Jurkat, Clone E6-1 (cell line): ENCODE measurements at places on chromosomes 12 and 14.

- no peak for DNase-seq
Measured at GRCh38 chr12:124524231-124524925, 43.0 kb downstream of the NCOR2 start.

GRCh38 chr12:108328420-108328819 is 10.7 kb downstream of the CMKLR1 start:
- no peak for DNase-seq

- no peak for DNase-seq
Measured at GRCh38 chr12:122964439-122965257, 1.6 kb downstream of the ABCB9 start.

DNA sequence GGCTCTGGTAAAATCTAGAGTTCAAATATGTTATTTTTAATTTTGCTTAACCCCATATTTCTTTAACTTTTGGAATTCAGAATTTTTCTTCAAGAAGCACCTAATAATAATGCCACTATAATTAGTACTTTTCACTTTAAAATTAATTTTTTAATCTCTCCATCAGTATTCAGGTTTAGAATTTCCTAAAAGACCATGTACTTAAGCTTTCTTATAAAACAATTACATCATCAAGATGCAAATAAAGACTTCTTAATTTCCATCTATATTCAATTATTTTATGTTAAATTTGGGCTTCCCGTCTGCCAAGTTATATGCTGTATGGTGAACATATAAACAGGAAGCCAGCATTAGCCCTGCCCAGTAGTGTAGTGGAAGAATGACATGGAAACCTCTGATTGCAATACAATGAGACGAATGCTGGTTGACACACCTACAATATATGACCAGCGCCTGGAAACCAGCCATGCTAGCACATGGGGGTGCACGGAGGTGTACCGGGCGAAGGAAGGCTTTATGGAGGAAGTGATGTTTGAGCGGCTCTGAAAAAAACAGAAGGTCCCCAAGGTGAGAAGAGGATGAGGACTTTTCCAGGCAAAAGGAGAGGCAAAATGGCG is 82.2 kb downstream of the LLPH start:
- no peak for DNase-seq

GRCh38 chr12:108442067-108442466 is 73.0 kb upstream of the FICD start:
- no peak for DNase-seq

GRCh38 chr12:112894128-112894527 is 12.6 kb upstream of the OAS1 start:
- DNase-seq: no peak

- no peak for DNase-seq
Measured at GRCh38 chr14:85688006-85688405, 158.1 kb downstream of the FLRT2 start.

- no peak for DNase-seq
Measured at GRCh38 chr12:48016373-48017020, 12.2 kb upstream of the COL2A1 start.

- no peak for DNase-seq
Measured at GRCh38 chr14:103529383-103530365, 678 bp downstream of the TRMT61A start.

DNA sequence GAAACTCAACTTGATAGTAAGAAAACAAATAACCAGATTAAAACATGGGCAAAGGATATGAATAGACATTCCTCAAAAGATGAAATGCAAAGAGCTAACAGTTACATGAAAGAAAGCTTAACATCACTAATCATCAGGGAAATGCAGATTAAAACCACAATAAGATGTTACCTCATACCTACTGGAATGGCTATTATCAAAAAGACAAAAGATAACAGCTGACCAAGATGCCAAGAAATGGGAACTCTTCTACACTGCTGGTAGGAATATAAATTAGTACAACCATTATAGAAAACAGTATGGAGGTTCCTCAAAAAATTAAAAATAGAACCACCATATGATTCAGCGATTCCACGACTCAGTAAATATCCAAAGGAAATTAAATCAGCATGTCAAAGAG is 18.8 kb downstream of the KCNH5 start:
- no peak for DNase-seq

DNA sequence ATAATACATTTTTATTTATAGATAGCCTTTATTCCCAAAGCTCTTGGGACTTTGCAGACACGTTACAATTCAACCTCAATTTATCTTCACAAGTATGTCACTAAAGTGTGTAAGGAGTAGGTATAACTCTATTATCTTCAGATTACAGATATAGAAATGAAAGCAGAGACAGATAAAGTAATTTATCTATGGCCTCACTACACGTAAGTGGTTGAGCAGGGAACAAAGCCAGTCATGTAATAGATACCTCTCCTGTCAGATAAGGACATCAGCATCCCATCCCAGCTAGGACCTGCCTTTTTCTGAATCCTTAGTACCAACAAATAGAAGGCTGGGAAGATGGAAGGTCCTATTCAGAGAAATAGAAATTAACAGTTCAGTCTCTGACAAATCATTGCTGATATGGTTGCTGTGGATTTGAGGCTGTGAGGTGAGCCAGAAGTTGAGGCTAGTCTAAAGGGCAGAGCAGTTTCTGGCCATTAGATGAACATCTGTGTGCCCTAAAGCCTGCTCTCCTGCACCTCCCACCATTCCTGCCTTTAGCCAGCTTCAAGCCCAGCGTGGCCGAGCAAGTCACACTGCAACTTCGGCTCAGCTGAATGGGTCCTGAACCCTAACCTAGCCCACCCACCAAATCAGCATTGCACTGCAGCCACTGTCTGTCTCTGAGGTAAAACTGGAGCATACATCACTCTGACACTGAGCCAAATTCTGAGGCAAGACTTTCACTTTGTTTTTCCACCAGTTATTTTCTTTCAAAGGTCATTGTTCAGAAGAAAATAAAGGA is 71.1 kb upstream of the PLEKHA5 start:
- DNase-seq: no peak

GRCh38 chr12:113359133-113359938 is 949 bp downstream of the PLBD2 start:
- DNase-seq: no peak

GRCh38 chr14:66641861-66642635 is 134.1 kb downstream of the GPHN start:
- DNase-seq: no peak

- DNase-seq: no peak
Measured at GRCh38 chr12:67352682-67353081, 83.5 kb downstream of the CAND1 start.
